Stimulated activated CD4-positive, alpha-beta T cell treated with anti-CD3 and anti-CD28 coated beads, TNF-alpha, amount 100 ng/mL, for 1 hour (primary cell): ENCODE measurements at places on chromosomes 11 and 22.

- no peak for DNase-seq
Observed at GRCh38 chr11:88377144-88377543, 39.6 kb upstream of the CTSC start.

GRCh38 chr11:91686281-91686680, 538.3 kb upstream of the FAT3 start:
- no peak for DNase-seq

GRCh38 chr11:70365544-70365927, 32.8 kb upstream of the CTTN start:
- DNase-seq: no peak

GRCh38 chr11:36567694-36568093, at the start of gene RAG1:
TSS of gene RAG1 (plus strand) at chr11:36568007. CDS start at chr11:36573305, 5,298 bp downstream.
- DNase-seq: no peak

DNA sequence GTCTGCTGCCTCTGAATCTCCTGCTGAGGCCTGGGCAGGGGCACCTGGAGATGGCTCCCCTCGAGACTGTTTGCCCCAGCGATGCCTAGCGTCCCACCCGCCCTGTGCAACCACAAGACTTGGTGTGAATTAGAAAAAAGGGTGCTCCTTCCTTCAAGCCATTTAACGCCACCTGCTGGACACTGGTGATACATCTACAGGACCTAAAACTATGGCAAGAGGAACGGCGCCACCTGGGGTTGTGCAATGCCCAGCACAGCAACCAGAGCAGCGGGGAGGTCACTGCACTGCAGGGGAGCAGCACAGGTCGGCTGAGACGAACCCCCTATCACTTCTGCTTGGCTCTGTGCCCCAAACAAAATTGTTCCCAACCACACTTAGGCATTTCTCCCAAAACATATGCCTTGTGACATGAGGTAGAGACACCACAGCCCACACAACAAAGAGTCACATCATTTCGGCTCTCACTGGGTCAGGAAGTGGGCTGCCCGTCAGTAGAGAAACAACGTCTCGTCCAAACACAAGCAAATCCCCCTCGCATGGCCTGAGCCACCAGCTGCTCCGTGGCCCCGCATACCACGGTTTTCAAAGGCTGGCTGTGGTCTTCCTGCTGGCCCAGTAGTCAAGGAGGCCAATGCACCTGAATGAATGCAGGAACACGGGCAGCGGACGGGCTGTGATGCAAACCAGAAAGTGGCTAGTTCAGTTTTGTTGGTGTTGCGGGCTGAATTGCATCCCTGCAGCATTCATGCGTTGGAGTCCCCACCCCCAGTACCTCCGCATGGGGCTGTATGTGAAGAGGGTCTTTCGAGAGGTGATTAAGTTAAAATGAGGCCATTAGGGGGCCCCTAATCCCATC, 171.9 kb downstream of the SHANK2 start:
- DNase-seq: no peak

GRCh38 chr11:134153147-134153905, 70.4 kb downstream of the NCAPD3 start:
- no peak for DNase-seq

- DNase-seq: no peak
Observed at GRCh38 chr11:68565768-68566167, 105.2 kb downstream of the PPP6R3 start.

DNA sequence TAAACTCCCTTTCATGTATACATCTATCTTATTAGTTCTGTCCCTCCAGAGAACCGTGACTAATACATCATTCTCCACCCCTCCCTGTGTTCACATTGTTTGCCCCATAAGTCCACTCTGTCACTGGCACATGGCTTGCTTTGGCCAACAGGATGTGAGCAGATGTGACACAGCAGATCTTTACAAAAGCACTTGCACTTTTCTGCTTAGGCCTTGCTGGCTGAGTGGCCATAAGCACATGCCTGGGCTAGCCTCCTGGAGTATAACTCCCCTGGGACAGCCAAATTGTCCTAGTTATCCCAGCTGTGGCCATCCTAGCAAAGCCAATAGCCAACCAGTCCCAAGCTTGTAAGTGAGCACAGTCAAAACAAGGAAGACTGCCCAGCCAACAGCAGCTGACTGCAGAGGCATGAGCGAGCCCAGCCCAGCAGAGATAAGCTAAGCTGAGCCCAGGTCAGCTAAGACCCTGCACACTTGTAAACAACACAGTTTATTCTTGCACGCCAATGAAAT, 9.7 kb upstream of the RCN1 start:
- DNase-seq: no peak

DNA sequence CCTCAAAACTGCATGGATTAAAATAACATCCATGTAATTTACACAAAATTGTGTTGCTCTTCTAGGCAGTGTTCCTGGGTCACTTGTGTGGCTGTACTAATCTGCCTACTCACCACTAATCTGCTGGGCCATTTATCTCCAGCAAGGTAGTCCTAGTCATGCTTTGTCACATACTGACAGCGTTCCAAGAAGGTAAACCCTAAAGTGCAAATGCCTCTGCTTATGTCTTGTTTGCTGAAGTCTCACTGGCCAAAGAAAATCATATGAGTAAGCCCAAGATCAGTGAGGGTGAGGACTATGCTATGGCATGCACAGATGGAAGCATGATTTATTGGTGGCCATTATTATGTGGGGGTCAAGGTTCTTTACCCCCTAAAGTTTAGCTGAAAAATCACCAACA, 630.2 kb upstream of the LUZP2 start:
- no peak for DNase-seq

GRCh38 chr11:107787733-107788132, 70.9 kb downstream of the SLC35F2 start:
- no peak for DNase-seq

DNA sequence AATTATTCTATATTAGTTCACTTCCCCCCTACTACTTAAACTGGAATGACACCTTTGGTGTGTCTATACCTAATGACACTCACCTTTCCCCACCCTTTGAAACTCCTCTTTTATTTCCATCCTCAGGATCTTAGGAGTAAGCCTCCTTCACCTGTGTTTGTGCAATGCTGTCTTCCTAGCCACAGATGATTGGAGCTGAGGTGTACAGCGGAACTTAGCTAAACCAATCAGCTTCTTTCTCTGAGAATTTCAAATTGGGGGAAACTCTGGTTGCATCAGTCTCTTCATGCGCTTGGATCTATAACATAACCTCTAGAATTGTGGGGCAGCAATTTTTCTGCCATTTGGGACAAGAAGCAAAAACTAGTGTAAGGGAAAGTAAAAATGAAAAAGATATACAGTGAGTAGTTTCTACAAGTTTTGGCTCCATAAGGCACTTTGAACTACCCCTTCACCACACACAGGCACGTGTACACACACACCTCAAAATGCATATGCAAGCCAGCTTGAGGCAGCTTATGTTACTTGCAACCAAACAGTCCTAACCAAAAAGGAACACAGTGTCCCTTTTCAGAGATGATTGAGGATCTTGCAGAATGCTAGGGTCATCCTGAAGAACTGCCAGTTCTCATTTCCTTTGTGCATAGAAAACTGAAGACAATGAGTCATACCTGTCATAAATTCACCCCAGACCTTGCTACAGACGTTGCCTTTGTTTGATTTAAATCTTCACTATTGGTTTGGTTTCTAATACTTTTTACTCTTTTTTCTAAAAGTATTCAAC, 36.0 kb upstream of the LDLRAD3 start:
- no peak for DNase-seq

DNA sequence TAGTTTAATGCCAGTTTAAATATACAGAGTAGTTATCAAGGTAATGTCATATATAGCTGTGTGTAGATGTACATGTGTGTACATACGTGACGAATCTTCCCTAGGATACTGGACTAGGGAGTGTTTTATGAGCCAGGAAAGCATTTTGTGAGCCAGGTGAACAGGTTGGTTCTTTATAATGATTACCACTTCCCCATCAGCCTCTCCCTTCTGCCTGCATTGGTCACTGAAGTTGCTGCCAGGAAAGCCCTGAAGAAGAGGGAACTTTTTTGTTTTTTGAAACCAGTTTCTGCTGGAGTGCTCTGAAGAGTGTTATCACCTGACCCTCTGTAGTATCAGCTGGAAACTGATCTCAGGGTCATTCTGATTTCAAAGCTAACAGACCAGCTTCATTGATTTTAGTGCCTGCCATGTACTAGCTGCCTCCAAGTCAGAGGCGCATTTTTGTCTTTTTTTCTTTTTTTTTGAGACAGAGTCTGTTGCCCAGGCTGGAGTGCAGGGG, 14.2 kb upstream of the ST14 start:
- DNase-seq: no peak

- DNase-seq: no peak
Observed at GRCh38 chr11:8336356-8337129, 72.9 kb upstream of the LMO1 start.

DNA sequence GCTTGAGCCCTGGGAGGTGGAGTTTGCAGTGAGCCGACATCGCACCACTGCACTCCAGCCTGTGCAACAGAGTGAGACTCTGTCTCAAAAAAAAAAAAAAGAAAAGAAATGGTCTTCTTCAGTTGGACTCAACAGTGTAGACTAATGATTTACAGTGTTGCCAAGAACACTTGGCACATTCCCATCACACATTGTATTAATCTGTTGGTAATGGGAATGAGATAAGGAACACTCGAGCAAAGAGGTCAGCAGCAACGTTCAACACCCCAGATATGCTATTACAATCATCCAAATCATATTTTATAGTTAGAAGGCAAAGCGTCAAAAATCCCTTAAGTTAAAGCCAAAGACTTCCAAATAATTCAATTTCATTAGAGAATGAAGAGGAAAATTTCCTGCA, 14.5 kb downstream of the CDON start:
- no peak for DNase-seq

- no peak for DNase-seq
Observed at GRCh38 chr11:38972220-38972619, 2374.2 kb upstream of the RAG2 start.

DNA sequence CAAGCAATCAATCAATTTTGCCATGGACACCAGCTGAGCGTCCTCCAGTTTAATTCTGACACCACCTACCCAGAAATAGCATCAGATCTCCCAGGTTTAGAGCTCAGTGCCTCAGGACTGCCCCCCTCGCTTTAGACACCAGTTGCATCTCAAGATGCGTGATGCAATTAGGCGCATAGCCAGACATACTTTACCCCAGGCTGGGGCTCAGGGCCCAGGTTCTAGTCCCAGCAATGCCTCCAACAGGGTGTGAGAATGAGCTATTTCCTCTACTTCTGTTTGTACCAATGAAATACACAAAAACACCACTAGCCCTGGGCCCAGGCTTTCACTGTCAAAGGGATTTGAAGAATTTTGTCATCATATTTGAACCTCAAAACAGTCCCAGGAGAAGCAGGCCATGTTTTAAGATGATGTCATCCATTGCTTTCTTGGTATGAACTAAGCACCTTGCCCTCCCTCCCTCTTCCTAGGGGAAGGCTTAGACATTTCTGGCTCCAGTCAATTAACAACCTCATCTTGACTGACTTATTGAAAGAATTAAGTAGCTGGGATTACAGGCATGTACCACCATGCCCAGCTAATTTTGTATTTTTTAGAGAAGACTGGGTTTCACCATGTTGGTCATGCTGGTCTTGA, 61.5 kb upstream of the INCENP start:
- DNase-seq: no peak

- DNase-seq: no peak
Observed at GRCh38 chr11:2837096-2837601, 48.4 kb downstream of the CDKN1C start.

DNA sequence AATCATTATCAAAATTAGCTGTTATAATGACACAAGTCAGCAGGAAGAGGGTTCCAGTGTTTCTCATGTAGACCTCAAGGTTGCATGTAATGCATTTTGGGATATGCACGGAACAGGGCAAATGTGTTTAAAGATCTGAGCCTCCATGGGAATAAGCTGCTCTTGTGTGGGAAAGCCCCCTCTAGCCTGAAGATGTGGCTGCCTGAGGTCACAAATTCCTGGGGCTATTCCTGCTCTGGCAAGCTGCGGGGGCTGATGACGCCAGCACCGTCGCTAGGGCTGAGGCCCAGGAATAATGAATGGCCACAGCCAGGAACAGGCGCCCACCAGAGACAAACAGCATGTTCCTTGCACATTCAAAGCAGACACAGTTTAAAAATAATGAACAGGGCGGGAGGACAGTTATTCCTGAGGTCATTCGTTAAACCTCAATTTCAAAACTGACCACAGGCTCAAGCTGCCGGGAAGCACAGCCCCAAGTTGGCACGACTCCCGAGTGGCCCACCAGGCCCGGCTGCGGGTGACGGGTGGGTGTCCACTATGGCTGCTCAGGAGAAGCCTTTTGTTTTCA, 11.7 kb downstream of the OSBPL5 start:
- no peak for DNase-seq

GRCh38 chr11:16986434-16987204, 27.6 kb downstream of the PLEKHA7 start:
- DNase-seq: no peak
